ENCODE measurements at places on chromosomes 11 and 22. TPM values are rescaled to one million over a fixed set of nuclear protein-coding genes. Genes with fewer than 3 reads are reported as not detected.

Gene CCDC116
- total RNA-seq: 0.14 TPM

Gene ANGPTL5
- not detected for total RNA-seq

Gene APLP2
- 28.8 TPM for total RNA-seq

Gene GAL
- total RNA-seq: not detected

Gene OR10A2
- not detected for total RNA-seq

Gene GDPD5
- 101 TPM for total RNA-seq

Gene PRSS23
- 0.05 TPM for total RNA-seq

Gene MUC2
- total RNA-seq: not detected

Gene PAMR1
- not detected for total RNA-seq

Gene ZNHIT2
- 9.0 TPM for total RNA-seq

Gene SCGB1C1
- not detected for total RNA-seq
